ENCODE measurements at places on chromosomes 13 and 19.

DNA sequence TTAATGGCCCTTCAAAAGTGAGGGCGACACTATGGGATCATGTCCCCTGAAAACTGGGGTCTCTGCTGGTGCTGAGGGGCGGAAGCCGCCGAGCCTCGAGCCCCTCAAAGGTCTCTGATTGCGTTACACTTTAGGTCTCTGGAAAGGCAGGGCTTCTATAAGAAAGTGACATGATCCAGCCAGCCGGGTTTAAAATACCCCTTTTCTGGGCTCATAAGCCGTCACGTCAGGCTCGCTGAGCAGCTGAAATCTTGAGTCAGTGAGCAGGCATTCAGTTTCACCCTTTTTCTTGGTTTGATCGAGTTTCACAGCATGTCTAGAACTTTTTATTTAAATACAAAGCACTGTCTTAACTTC lies 600 bp upstream of the HMGB1 start:
- no peak for DNase-seq

DNA sequence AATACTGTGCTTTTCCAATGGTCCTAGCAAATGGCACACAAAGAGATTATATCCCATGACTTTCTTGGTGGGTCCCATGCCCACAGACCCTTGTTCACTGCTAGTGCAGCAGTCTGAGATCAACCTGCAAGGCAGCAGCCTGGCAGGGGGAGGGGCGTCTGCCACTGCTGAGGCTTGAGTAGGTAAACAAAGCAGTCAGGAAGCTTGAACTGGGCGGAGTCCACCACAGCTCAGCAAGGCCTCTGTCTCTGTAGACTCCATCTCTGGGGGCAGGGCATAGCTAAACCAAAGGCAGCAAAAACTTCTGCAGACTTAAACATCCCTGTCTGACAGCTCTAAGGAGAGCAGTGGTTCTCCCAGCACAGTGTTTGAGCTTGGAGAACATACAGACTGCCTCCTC lies 82.9 kb downstream of the ZNF737 start:
- DNase-seq: no peak

GRCh38 chr13:97999653-98000052 lies 46.2 kb downstream of the IPO5 start:
- DNase-seq: no peak

GRCh38 chr13:31898378-31899071 lies 133.0 kb upstream of the FRY start:
- no peak for DNase-seq

DNA sequence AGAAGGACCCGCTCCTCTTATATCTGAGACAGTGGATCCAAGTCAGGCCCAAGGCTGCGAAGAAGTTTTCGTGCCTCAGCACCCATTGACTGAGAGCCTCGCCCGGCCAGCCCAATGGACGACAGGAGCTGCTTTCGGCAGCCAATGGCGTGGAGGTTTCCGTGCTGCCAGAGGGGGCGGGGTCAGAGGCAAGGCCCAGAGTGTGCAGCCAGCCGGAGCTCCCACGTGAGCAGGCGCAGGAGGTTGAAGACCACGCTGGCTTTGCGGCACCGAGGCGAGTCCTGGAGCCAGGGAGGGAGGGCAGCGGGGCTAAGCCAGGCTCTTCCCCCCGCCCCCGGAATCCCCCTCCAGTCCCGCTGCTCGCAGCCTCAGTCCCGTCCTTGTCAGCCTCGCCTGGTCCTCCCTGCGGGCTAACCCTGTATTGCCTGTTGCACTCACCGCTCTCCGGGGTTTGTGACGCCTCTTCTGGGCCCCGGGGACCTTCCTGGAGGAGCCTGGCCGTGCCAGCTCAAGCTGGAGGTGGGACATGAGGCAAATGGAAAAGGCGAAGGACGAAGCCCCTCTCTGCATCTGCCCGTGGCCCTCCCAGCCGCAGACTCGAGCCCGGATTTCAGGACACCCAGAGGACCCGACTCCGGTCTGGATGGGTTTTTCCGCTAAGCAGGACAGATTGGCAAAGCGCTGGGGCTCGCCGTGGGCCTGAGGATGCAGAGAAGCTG lies 1.5 kb downstream of the IFNL4 start:
- no peak for DNase-seq

- DNase-seq: no peak
Measured at GRCh38 chr19:22140356-22140755, 56.4 kb downstream of the ZNF676 start.

- DNase-seq: no peak
Measured at GRCh38 chr13:75936791-75937190, 300.7 kb downstream of the LMO7 start.

DNA sequence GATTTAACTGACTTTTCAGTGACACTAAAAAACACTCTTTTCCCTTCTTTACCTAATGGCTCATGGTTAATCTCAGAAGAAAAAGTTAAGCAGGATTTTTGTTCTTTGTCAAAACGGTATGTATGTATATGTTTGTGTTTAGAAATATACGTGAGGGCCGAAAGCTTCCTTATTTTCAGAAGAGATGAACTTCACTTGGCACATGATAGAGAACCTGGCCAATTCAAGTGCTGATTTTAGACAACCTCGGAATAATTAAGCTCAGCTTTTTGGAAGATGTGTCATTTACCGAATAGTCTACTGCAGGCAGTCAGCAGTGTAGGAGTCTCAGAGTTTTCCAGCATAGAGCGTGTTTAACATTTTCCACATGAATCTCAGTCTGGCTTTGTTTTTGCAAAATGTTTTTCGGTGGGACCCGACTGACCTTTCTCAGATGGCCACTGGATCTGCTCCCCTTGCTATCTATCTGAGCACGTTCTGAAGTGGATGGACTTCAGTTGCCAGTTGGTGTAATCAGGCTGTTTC lies 4.6 kb downstream of the RNASEH2B start:
- no peak for DNase-seq

DNA sequence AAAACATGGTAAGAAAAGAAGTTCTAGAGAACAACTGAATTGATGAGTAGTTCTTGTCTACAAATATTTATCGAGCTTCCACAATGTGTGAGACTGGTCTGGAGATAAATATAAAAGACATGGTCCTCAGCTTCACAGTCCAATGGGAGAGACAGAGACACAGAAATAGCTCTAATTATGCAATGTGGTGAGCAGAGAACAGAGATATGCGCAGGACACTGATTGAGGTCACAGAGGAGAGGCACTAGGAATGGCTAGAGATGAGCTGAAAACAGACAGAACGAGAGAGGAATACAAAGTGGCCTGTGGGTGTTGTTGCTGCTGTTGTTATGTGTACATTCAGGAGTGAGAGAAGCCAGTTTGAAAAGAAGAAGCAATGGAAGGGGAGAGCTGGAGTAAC lies 53.2 kb downstream of the GPALPP1 start:
- peak; percentile 6 for DNase-seq

DNA sequence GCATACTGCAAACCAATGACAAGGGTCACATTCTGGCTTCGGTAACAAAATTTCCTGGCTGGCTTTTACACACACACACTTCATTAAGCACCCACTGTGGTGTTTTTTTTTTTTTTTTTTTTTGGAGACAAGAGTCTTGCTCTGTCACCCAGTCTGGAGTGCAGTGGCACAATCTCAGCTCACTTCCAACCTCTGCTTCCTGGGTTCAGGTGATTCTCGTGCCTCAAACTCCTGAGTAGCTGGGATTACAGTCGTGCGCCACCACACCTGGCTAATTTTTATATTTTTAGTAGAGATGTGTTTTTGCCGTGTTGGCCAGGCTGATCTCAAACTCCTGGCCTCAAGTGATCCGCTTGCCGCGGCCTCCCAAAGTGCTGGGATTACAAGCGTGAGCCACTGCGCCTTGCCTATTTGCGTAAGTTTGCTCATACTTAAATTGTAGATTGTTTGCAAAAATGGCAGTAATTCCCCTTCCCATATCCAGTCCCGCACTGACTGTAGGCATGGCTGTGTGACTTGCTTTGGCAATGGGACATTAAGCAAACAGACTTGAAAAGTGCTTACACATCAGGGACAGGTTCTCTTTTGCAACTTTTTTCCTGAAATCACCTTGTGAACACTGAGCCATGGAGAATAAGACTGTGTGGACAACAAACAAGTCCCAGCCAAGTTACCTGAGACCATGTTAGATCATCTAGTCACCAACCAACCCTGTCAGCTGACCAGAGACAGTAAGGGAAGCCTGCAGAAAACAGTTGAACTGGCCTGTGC lies 42.1 kb upstream of the EBPL start:
- DNase-seq: peak; percentile 7

DNA sequence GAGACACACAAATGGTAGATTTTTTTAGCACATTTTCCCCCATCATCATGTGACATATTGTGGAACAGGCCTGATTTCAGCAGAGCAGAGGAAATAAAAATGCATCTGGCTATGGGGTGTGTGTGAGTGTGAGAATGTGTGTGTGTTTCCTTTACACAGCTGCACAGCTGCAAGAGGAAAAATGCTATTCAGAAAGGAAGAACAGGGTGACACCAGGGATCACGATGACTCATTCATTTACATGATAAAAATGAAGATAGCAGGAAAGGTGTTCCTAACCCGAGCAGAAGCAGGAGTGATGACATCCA lies 469.5 kb upstream of the TSHZ3 start:
- no peak for DNase-seq

GRCh38 chr13:112961457-112962369 lies 7.3 kb upstream of the MCF2L start:
- no peak for DNase-seq

DNA sequence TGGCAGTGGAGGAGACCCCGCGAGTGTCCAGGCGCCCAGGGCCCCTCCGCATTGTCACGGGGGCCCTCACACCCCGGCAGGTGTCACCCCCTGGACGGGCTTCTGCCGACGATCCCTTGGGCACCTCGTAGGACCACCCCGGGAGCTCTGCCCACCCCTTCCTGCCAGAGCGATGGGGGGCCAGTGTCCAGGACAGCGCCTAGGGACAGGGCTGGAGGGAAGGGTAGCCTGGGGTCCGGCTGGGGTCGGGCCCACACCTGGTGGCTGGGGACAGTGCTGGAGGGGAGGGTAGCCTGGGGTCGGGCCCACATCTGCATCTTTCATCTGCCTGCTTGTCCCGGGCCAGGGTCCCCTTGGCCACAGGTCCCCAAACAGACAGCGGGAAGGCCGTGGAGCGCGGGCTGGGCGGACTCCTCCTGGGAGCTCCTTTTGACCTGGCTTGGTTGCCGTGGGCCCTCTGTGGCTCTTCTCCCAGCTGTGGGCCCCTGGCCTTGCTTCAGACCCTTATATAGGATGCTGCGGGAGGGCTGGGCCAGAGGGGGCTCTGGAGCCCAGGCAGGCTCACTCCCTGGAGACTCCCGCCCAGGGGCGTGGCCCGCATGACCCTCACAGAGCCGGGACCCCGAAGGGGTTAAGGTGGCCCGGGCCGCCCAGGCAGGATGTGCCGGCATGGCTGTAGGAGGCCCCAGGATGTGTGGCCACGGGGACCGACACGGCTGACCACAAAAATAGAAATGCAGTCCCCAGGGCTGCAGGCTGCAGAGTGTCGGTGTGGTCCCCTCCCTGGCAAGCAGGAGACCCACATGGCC lies 74.1 kb upstream of the MCF2L start:
- no peak for DNase-seq

DNA sequence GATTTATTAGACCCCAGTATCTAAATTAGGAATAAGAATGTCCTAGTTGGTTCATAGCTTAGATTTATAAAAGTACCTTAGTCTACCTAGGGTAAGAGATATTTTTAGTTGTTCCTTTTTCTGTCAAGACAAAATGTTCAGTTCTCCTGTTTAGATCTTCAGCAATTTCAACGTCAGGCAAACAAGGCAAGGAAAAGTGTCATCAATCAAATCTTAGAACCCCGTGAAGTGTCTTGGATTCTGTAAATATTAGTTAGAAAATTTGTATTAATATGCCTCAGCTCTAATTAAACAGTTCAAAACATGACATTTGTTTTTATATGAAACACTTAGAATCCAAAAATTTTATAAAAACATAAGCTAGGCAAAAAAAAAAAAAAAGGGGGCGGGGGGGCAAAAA lies 296.6 kb downstream of the PCDH9 start:
- DNase-seq: no peak

DNA sequence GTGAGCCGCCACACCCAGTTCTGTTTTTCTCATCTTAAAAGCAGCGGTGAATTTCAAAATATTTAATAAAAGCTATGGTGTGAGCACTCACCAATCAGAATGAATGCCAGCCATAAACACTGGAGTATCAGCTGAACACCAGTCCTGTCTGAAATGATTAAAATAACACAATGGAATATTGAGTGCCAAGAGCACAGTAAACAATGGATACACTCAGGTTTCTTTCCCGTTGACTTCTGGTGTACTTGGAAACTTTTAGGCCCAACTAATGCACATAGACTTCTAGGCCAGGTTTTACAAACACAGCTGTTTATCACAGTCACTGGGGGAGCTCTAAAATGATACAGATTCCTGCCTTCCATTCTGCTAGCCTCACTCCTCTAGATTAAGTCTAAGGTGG lies 68.3 kb downstream of the SLC6A16 start:
- peak; percentile 3 for DNase-seq

DNA sequence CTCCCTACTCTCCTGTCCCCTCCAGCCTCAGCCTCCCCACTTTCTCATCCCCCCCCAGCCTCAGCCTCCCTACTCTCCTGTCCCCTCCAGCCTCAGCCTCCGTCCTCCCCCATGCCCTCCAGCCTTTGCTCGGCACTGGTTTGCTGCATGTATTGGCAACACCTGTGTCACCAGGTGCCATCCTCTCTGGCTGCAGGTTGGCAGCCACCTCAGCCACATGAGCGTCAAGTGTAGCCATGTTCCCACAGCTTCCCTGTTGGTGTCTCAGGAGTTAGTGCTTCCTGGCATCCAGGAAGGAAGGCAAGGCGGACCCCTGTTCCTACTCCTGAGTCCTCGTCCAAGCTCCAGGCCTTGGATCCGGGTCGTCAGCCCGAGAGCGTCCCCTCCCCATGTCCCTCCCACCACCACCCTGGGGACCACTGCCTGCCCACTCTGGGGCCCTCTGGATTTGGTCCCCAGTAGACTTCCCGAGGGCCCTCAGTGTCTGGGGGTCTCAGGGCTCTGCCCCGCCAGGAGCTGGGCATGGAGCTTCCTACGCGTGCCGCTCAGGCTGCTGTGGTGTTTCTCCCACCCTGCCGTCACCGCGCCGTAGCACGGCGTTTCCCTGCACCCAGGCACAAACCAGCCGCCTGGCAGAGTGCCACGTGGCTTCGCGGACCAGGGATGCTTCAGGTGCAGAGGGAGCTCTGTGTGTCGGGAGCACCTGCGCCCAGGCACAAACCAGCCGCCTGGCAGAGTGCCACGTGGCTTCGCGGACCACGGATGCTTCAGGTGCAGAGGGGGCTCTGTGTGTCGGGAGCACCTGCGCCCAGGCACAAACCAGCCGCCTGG lies 128.3 kb upstream of the MCF2L start:
- no peak for DNase-seq

GRCh38 chr19:4922530-4923275 lies 13.4 kb downstream of the UHRF1 start:
- no peak for DNase-seq

DNA sequence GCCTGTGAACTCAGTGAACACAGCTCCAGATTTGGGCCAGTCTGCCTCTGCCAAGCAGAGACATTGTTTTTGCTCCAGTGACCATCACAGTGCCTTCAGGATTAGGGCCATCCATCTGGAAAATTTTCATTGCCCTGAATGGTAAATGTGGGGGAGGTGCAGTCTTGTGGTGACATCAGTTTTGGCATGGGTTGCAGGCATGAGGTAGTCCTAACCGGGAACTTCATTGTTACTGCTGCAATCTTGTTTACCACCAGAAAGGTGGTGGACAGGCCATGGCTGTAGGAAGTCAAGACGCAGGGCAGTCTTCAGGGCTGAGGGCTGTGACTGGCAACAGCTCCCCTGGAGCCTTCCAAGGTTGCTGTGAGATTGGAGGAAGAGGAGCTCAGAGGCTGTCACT lies 55.2 kb downstream of the SPATA13 start:
- DNase-seq: peak; percentile 89

Data from fibroblast of pulmonary artery (primary cell).